Activated CD4-positive, alpha-beta T cell treated with anti-CD3 and anti-CD28 coated beads, Interleukin-2, amount 50 U/mL, for 4 hours (primary cell): ENCODE measurements at places on chromosomes 3 and 15.
A peak's percentile ranks its signal among the peaks of the same experiment; 100 is the strongest.

DNA sequence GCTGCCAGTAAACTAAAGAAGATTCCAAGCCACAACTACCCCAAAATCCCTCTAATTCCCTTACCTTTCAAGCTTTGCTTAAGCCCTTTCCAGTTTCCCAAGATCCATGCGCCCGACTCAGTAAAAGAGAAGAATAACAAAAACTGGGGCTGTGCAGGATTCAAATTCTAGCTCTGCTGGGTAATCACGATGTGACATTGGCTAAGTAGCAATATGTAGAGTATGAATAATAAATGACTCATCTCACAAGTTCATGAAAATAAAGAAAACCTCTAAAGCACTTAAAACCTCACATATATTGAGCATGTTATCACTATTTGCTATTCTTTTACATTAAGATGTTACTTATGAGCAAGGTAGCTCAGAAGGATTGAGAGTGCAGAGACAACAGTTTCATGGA lies 522.2 kb upstream of the ZNF717 start:
- no peak for DNase-seq

- DNase-seq: no peak
These were observed 48.2 kb upstream of the VGLL4 start for GRCh38 chr3:11691767-11692531.

GRCh38 chr15:81710328-81710727 lies 335.5 kb downstream of the MEX3B start:
- DNase-seq: no peak

GRCh38 chr3:71684046-71684756 lies 41.0 kb downstream of the EIF4E3 start:
- no peak for DNase-seq

- no peak for DNase-seq
These were observed 59.6 kb downstream of the MAGI1 start for GRCh38 chr3:65979162-65979561.

DNA sequence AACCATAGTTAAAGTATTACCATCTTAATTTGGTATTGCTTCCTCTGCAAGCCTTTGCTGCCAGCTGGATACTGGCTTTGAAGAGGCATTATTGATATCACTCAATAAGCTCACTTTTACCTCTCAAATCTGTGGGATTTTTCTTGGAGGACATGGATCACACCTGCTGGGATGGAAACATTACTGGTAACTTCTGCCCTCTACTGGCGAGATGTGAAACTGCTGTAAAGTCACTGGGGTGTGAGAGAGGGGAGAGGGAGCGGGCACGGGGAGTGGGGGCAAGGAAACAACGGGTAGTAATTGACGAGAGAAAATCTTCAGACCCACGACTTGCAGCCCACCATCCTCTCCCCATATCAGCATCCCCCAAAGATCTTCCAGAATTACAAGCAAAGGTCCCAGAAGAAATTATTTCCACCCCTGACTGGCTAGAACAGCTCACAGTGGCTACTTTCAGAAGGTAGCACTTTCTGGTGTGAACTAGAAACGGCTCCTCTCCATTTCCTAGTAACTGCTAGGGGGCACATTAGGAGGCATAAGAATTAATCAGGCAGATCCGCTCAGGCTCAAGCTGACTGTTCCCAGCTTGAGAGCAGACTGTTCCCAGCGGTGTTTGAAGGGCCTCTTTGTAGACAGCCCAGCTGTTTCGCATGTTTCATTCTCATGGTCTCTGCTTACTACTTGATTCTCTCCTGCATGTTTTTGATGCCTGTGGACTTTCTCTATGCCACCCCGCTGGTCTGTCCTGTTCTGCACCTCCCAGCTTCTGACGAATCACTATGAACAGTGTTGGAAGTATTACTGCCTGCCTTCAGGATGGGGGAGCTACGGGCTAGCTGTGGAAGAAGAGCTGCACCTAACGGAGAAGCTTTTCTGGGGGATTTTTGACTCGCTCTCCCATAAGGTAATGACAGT lies 230.4 kb upstream of the CHRM5 start:
- DNase-seq: peak; percentile 5

GRCh38 chr3:171688002-171688401 lies 122.3 kb downstream of the PLD1 start:
- DNase-seq: no peak

GRCh38 chr3:193830791-193831191 lies 237.8 kb downstream of the OPA1 start:
- DNase-seq: no peak

- no peak for DNase-seq
These were observed 6.4 kb downstream of the ALG1L2 start for GRCh38 chr3:130088061-130088460.
